Keratinocyte (primary cell): ENCODE measurements at places on chromosomes 7 and 10.

GRCh38 chr10:4247379-4247778 is 462.4 kb upstream of the KLF6 start:
- peaks cover 49% of the 10 kb centered on the region for H3K4me1 ChIP-seq
- no peaks in the 10 kb centered on the region for H3K36me3 ChIP-seq
- H3K27ac ChIP-seq = peak overlapping the region; percentile 51
- H3K27me3 ChIP-seq = no peaks in the 10 kb centered on the region

- no peak for DNase-seq
- no peak overlapping the region for H3K4me3 ChIP-seq
- H3K4me1 ChIP-seq = no peaks in the 10 kb centered on the region
- H3K27ac ChIP-seq = no peak overlapping the region
Measured at GRCh38 chr10:132136097-132136521, 50.6 kb upstream of the DPYSL4 start.

DNA sequence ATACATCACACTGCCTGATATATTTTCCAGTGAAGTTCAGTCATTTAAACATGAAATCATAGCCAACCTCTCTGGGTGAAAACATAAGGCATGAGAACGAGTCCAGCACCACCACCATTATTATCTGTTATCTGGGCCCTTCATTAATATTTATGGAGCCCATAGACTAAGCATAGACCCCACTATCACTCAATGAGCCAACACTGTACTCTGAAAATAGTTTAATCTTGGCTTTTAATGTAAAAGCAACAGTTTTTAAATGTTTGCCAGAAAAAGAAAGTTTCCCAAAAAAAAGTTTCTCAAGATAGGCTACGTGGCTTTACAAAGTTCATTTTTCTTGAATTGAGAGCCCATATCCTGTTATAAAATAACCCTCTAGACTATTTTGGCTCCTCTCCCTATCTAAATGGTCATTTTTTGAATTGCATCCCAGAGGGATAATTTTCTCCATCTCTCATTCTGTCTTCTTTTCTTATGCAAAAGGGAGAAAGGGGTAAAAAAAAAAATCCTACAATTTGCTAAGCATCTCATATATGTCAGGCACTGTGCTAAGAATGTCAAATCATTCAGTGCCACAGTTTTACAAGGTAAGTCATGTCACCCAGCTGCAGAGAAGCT is 66.1 kb downstream of the FZD1 start:
- DNase-seq = no peak
- H3K27ac ChIP-seq = no peak overlapping the region
- no peaks in the 10 kb centered on the region for H3K27me3 ChIP-seq

DNA sequence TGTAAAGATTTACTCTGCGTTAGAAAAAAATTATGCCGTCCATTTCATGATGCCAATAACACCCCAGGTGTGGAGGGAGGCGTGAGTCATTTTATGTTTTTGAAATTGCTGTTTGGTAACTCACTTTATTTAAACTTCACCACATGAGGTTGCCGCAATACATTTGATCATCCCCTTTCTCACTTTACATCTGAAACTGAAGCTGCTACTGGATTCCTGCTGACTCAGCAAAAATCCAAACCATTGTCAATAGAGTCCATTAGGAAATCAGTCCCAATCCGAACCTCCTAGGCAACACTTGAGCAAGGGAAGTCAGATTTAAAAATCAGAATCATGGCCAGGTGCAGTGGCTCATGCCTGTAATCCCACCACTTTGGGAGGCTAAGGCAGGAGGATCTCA is 136.6 kb upstream of the SVIL start:
- H3K4me3 ChIP-seq = no peak overlapping the region
- H3K36me3 ChIP-seq = no peaks in the 10 kb centered on the region
- no peaks in the 10 kb centered on the region for H3K27me3 ChIP-seq
- no peak overlapping the region for H3K27ac ChIP-seq

DNA sequence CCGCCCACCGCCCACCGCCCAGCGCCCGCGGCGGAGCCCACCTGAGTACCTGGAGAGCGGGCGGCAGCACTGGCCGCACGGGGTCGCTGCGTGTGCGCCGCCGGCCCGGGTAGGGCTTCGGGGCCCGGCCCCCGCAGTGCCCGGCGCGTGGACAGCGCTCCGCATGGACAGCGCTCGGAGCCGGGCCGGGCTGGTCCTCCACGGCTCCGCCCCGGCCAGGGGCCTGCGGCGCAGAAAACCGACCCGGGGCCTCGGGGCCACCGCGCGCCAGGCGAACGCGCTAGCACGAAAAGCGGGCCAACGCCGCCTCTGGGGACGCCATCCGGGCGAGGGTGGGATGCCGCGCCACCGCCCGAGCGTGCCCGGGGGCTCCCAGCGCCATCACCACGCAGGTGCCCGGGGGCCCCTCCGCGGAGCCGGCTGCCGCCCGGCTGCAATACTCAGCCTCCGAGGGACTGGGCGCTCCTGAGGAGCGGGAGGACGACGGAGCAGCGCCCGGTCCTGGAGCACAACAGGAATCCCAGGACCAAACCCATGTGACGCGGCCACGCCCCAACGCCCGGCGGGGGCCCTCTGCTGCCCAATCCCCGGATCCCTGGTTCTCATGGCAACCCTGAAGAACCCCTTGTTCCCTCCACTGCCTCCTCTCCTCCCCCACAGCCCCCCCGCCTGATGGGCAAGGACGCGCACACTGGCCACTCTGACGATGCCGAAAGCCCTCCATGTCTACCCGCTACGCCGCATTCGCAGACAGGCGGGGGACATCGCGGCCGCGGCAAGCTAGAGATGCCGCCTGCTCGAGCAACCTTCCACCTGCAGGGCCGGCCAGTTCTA is at the start of gene GRB10:
Gene GRB10, minus strand, starts transcription at position 522 of the 834 bp plus-strand sequence. CDS start 50,574 bp downstream, outside the sequence.
- H3K27me3 ChIP-seq = peaks cover 25% of the 10 kb centered on the region
- no peak within 1 kb of the TSS for H3K27ac ChIP-seq
- H3K4me1 ChIP-seq = no peaks in the 10 kb centered on the region
- peak within 1 kb of the TSS; percentile 15 for H3K4me3 ChIP-seq
- no peaks in the 10 kb centered on the region for H3K36me3 ChIP-seq
- no peak for DNase-seq

GRCh38 chr7:16463520-16463919 is 2.0 kb downstream of the SOSTDC1 start:
- H3K4me1 ChIP-seq = peaks cover 22% of the 10 kb centered on the region
- DNase-seq = no peak
- H3K27me3 ChIP-seq = no peaks in the 10 kb centered on the region

DNA sequence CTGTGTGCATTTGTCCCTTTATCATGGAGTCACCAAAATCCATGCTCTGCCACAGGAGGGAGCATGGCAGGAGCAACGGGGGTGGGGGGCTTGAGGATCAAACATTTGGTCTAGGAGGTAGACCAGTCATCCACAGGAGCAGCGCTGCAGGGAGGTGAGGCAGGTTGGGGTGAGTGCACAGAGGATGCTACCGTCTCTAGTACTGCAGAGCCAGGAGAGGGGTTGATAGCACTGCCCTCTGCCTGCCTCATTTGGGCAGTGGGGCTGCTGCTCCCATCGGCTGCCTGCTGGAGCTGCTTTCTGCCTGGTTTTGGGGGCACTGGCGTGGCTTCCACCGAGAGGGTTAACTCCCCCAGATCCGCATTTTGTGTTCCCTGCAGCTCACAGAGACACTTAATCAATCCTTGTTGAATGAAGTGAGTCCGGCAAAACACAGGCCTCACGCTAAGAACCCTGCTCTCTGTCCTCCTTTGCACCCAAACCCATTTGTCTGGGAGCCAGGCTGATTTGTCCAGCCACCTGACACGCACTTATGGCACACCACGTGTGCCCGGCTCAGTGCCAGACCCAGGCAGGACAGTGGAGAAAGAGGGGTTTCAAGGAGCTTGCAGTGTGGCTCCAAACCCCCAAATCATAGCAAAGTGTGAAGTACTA is 527.1 kb upstream of the FOXK1 start:
- peaks cover 11% of the 10 kb centered on the region for H3K4me1 ChIP-seq
- DNase-seq = no peak
- no peak overlapping the region for H3K27ac ChIP-seq
- no peaks in the 10 kb centered on the region for H3K36me3 ChIP-seq
- no peak overlapping the region for H3K4me3 ChIP-seq
- H3K27me3 ChIP-seq = no peaks in the 10 kb centered on the region

- no peaks in the 10 kb centered on the region for H3K4me1 ChIP-seq
- H3K4me3 ChIP-seq = no peak overlapping the region
- H3K27me3 ChIP-seq = no peaks in the 10 kb centered on the region
Measured at GRCh38 chr7:98976396-98977185, 98.3 kb downstream of the TRRAP start.

GRCh38 chr7:15839416-15840100 is 153.1 kb upstream of the MEOX2 start:
- DNase-seq = no peak
- H3K36me3 ChIP-seq = no peaks in the 10 kb centered on the region
- H3K4me1 ChIP-seq = no peaks in the 10 kb centered on the region
- H3K27me3 ChIP-seq = no peaks in the 10 kb centered on the region
- H3K27ac ChIP-seq = no peak overlapping the region

- H3K27me3 ChIP-seq = no peaks in the 10 kb centered on the region
- no peaks in the 10 kb centered on the region for H3K4me1 ChIP-seq
- H3K36me3 ChIP-seq = no peaks in the 10 kb centered on the region
- H3K4me3 ChIP-seq = no peak overlapping the region
- DNase-seq = no peak
Measured at GRCh38 chr7:90897961-90898469, 301.9 kb downstream of the CDK14 start.

DNA sequence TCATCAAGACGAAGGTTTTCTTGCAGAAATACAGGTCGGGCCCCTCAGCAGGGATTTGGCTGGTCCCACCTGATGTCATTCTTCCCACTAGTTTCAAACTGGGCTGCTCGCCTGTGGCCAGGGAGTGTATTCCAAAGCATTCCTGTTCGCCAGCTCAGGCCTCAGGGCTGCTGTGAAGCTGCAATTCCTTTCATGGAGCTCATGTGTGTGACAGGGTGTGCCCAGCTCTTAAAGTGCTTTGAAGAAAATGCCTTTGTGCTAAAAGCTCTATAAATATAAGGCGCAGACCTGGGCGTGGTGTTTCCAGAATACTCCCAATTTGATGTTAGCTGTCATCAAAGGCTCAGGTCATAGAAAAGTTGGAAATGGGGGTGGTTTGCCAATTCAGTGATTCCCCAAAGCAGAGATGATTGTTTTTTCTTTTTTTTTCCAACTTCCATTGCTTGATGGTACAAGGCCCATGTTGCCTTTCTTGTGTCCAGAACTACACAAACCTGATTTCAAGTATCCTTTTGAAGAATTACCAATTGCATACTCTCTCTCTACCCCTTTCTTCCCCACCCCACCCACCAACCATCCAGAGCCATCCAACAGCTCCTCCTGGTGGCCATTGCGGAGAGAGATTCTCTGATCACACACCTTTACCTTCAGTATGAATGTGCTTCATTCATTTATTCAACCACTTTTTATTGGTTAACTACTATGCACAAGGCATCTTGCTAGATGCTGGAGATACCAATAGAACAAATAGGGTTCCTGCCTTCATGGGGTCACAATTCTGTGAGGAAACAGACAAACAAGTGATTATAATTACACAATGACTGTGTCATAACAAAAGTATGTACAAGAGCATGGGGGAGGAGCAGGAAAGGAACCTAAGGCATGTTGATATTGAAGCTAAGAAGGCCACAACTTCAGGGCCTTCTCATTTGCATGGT is 297.3 kb upstream of the LYZL1 start:
- no peaks in the 10 kb centered on the region for H3K27me3 ChIP-seq
- DNase-seq = peak; percentile 73
